ENCODE measurements at places on chromosomes 7 and 10.

DNA sequence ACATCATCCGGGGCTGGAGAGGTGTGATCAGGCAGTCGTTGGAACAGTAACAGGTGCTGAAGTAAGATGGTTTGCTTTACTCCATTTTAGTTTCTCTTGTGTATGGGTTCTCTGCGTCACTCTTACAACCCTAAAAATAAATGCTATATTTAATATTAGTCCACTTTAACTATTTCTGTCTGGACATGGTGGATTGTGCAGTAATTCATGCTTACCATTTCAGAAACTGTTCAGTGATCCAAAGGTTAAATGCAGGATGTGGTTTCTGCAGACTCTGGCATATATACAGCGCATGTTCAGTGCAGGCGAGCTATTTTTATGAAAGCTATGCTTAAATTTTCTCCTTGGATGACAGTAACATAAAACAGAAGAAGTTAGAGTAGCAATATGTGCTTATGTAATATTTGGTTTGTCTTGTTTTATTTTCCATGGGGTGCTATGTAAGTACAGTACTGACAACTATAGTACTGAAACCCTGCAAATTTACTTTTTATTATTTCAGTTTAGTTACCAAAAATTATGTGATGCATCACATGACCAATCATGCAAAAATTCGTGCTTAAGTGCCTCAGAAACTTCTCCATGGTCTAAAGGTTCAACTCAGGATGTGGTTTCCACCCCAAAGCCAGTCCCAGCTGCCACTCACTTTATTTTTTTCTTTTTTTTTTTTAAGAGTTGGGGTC lies 46.6 kb upstream of the GRID1 start:
- ATAC-seq = no peak

GRCh38 chr10:28217848-28218247 lies 85.0 kb downstream of the MPP7 start:
- no peak for ATAC-seq

DNA sequence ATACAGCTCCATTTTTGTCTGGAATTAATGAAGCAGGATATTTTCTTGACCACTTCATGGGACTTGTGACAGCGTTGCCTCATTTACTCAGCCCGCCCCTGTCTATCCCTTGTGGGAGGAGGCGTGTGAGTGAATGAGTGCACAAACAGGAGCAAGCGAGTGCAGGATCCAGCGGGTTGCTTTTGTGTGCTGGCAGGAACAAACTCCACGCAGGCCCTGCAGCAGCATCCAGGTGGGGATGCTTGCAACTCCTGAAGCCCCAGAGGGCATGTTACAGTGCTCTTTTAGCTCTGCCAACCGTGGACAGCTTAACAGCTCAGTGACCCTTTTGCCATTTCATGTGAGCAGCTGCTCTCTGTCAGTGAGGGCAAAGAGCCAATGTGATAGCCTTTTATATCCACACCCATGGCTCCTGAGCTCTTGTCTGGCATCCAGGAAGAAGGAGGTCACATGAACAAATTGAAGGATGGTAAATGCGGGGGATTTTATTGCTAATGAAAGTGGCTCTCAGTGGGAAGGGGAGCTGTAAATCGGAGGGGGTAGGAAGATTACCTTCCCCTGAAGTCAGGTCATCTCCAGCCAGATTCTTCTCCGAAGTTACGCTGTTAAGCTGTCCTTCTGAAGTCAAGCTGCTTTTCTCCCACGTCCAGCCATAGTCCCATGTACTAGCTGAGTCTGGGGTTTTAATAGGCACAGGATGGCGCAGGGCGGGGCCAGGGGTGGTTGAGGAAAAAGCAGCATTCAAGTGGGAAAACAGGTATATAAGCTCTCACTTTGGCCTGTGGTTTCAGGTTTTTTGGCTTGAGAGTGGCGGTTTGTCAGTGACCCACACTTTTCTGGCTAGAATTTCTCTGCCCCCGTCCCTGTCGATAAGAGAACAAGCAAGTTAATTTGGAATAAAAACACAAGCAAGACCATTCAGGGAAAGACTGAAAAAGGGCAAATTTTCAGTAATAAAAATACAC lies 714.7 kb upstream of the MBL2 start:
- ATAC-seq = no peak

GRCh38 chr7:30880125-30880720 lies 31.4 kb upstream of the AQP1 start:
- no peak for ATAC-seq

GRCh38 chr10:93579089-93579488 lies 12.6 kb downstream of the FFAR4 start:
- ATAC-seq = no peak

- ATAC-seq = peak; percentile 85
These were observed at the start of gene PTPRE for GRCh38 chr10:127906548-127907377. Gene PTPRE, plus strand, starts transcription at chr10:127907103. Its CDS starts 133,779 bp downstream, at chr10:128040882.

DNA sequence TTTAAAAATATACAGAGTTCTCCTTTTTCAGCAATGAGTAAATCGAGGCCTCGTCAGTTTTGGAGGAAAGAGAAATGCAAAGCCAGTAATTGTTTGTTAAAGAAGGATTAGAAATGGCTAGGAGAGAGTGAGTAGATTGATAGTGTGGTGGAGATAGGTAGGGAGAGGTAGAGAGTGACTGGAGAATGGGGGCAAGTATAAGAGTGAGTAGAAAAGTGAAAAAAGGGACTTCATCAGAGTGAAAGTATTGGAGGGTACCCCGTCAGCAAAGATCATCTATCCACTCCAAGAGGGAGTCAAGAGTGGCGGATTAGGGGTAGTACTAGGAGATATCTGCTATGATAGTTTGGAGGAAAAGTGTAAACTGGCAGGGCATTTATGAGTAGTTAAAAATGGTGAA lies 9.2 kb upstream of the ANKRD2 start:
- no peak for ATAC-seq

- no peak for ATAC-seq
These were observed 217.3 kb downstream of the HERPUD2 start for GRCh38 chr7:35477609-35478008.

GRCh38 chr7:120738816-120739215 lies 119.1 kb downstream of the TSPAN12 start:
- ATAC-seq = no peak

- no peak for ATAC-seq
These were observed 125.1 kb downstream of the SFMBT2 start for GRCh38 chr10:7285522-7286322.

- ATAC-seq = no peak
These were observed 30.4 kb downstream of the RAMP3 start for GRCh38 chr7:45187946-45188411.

- no peak for ATAC-seq
These were observed 159.3 kb downstream of the LCOR start for GRCh38 chr10:96991313-96991841.
